ENCODE measurements at places on chromosomes 3 and 15. TPM values are rescaled to one million over a fixed set of nuclear protein-coding genes. Genes with fewer than 3 reads are reported as not detected.

DNA sequence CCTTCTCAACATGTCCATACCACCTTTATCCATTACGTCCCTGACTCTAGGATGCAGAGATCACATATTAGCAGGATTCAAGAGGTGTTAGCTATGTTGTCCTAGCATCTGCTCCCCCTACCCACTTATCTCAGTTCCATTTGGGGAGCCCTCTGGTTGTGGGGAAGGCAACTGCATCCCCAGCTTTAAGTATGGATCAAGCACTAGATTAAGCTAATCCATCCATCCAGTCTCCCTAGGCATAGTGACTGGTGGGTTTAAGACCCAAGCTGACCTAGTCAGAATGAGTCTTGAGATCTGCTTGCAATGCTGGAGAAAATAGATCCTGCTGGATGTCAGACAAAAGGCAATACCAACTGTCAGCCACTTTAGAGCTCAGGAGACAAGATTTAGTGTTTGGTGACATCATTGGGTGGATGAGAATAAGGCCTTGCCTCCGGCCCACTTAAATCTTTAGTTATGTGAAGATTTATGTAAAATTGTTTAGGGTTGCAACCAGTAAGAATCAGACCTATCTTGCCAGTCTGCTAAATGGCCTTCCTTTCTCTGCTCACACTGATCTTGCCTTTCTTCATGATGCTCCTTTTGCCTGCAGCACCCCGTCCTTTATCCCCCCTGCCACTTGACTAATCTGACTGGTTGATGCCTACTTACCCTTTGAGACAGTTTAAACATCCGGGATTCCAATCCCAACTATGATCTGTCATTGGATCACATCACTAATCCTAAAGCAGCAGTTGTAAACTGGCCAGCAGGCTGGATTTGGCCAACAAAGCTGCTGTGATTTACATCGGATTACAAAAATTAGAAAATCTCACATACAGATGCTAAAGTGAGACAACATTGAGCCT, 2.1 kb upstream of the ISY1 start:
- peaks cover 47% of the 10 kb centered on the region for H3K4me1 ChIP-seq
- no peak for DNase-seq
- H3K27me3 ChIP-seq, result no peaks in the 10 kb centered on the region
- H3K27ac ChIP-seq, result peak overlapping the region; percentile 94

DNA sequence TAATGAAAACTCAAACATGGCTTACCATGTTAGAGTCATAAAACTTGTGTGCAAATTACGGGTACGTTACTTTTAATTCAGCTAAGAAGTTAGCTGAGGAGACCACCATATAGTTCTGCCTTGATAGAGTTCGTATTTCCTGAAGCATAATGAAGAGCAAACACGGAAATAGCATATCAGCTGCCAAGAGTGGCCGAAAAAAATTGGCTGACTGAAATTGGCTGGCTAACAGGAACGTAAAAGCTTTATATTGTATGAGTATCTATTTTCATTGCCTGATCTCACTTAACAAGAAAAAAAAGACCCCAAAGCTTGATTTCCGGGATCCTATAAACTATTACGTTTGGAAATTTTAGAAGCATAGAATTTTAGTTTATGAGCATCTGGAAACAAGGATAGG, 1222.9 kb downstream of the ZPLD1 start:
- no peak overlapping the region for H3K4me3 ChIP-seq

SQOR gene
- total RNA-seq, result 142 TPM

GRCh38 chr15:50315814-50316630, 39.0 kb downstream of the GABPB1 start:
- no peak overlapping the region for H3K4me3 ChIP-seq
- no peak for DNase-seq
- peaks cover 29% of the 10 kb centered on the region for H3K4me1 ChIP-seq

DNA sequence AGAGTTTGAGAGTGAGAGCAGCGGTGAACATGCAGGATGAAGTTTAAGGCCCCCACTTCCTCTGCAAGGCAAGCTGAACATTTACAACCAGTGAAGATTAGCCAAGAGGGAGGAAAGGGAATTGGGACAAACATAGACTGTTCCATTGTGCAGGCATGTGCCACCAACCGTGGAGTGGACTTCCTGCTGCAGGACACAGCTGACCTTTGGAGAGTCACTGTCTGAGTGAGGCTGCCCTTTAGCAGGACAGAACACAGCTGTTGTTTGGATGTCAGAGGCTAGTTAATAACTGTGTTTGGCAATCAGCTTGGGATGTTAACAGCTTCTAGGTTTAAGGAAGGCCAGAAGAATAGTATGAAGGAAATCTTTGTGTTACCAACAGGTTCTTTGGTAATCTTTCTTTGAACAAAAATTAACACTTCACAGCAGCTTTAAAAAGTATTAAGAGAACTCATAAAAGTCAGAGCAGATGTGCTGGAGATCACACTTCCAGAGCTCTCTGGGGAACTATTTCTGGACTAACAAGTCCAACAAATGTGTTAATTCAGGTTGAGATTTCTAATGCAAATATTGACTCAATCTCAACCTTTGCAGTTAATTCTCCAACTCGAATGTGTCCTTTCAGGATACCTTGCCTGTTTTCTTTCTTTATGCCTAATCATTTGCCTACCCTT, 31.4 kb downstream of the CTDSPL start:
- no peak overlapping the region for H3K27ac ChIP-seq
- H3K4me3 ChIP-seq, result no peak overlapping the region
- H3K36me3 ChIP-seq, result no peaks in the 10 kb centered on the region
- no peaks in the 10 kb centered on the region for H3K4me1 ChIP-seq

GRCh38 chr3:176078906-176079305, 1118.4 kb downstream of the TBL1XR1 start:
- no peaks in the 10 kb centered on the region for H3K4me1 ChIP-seq
- no peak for DNase-seq
- H3K36me3 ChIP-seq, result no peaks in the 10 kb centered on the region
- no peak overlapping the region for H3K27ac ChIP-seq

DNA sequence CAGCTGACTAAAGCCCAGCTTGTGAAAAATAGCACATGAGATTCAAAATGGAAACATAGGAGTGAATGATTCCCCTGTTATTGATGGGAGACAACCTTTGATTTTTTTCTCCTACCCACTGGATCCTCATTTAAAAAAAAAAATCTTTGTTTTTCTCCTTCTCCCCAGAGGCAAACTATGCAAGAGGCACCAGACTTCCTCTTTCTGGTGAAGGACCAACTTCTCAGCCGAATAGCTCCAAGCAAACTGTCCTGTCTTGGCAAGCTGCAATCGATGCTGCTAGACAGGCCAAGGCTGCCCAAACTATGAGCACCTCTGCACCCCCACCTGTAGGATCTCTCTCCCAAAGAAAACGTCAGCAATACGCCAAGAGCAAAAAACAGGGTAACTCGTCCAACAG, 2.6 kb downstream of the CACNA1D start:
- no peak for DNase-seq
- H3K4me1 ChIP-seq, result peaks cover 10% of the 10 kb centered on the region
- H3K36me3 ChIP-seq, result no peaks in the 10 kb centered on the region
- peaks cover 59% of the 10 kb centered on the region for H3K27me3 ChIP-seq
- H3K27ac ChIP-seq, result no peak overlapping the region

ITIH3 gene
- total RNA-seq, result not detected

FSIP1 gene
- total RNA-seq, result 0.88 TPM

GRCh38 chr3:58630710-58631092, 35.9 kb downstream of the FAM3D start:
- H3K36me3 ChIP-seq, result no peaks in the 10 kb centered on the region
- no peak overlapping the region for H3K4me3 ChIP-seq
- H3K4me1 ChIP-seq, result no peaks in the 10 kb centered on the region
- no peak overlapping the region for H3K27ac ChIP-seq
- DNase-seq, result no peak

DZIP1L gene
- not detected for total RNA-seq

SCAMP5 gene
- total RNA-seq, result 0.81 TPM

- no peaks in the 10 kb centered on the region for H3K36me3 ChIP-seq
- no peak for DNase-seq
- peaks cover 13% of the 10 kb centered on the region for H3K4me1 ChIP-seq
- H3K27ac ChIP-seq, result no peak overlapping the region
Measured at GRCh38 chr3:172694573-172695246, 16.2 kb downstream of the NCEH1 start.

DNA sequence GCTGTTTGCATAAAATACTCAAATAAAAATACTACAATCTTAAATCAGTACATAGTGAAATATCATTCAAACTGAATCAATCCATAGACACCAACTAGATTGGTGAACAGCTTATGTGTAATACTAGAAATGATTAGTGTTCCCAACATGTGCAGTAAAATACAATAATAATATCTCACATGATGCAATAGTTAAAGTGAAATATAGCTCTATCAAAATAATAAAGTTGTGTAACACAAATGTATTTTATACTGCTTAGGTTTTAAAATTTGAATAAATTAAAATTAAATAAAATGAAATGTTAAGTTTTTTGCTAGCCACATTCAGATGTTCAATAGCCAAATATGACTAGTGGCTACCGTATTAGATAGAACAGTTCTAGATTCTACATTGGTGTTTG, 714.1 kb downstream of the ZNF385D start:
- H3K36me3 ChIP-seq, result no peaks in the 10 kb centered on the region
- H3K4me1 ChIP-seq, result no peaks in the 10 kb centered on the region
- no peak overlapping the region for H3K27ac ChIP-seq
- H3K27me3 ChIP-seq, result no peaks in the 10 kb centered on the region
- H3K4me3 ChIP-seq, result no peak overlapping the region

DNA sequence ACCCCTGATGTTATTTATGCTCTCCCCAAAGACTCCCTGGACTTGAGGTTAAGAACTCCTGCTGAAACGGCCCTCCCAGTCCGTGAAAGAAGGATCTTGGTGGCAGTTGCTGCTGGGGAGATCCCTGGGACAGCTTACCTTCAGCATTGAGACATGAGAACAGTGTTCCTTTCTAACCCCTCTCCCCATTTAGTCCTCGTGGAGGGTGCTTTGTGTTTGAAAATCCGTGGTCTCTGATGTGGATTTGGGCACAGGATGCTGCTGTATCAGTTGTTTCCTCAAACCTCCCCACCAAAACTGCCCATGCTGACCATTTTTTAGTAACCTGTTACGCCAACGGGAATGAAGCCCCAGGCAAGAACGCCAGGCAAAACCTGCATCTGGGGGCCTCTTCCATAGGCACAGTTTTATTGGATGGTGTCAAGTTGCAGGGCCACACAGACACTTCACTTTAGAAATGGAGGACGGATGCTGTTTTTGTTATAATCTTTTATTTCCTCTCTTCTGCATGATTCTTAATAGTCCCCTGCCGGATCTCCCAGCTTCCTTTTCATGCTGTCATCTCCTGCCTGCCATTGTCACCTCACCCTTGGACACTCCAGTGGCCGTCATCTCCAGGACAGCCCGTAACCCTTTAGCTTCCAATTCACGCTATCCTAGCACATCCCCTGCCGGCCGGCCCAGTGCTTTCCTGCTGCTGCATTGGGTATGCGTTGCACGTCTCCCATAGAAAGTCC, 31.7 kb upstream of the CEMIP start:
- no peaks in the 10 kb centered on the region for H3K4me1 ChIP-seq
- H3K4me3 ChIP-seq, result no peak overlapping the region
- H3K27me3 ChIP-seq, result no peaks in the 10 kb centered on the region
- no peaks in the 10 kb centered on the region for H3K36me3 ChIP-seq
- no peak overlapping the region for H3K27ac ChIP-seq

DNA sequence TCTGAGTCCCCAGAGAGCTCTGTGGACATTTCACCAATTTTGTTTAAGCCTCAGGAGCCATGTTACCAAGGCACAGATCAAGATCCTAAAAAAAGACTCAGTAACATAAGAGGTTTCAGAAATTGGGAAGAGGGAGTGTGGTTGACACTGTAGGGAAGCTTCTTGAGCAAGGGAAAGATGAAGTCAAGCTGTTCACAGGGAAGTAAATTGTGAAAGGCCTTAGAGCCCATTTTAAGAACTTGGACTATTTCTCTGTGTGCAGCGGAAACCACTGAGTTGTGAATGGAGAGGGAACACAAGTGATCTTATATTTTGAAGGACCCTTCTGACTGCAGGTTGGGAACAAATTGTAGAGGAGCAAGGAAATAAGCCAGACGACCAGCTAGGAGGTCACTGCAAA, 18.7 kb downstream of the BCL2A1 start:
- no peak overlapping the region for H3K4me3 ChIP-seq
- no peaks in the 10 kb centered on the region for H3K36me3 ChIP-seq
- H3K27ac ChIP-seq, result no peak overlapping the region

CILP gene
- not detected for total RNA-seq

SCG3 gene
- total RNA-seq, result not detected

GRCh38 chr3:184899953-184900595, 88.1 kb downstream of the VPS8 start:
- DNase-seq, result no peak
- H3K4me1 ChIP-seq, result no peaks in the 10 kb centered on the region
- H3K27ac ChIP-seq, result no peak overlapping the region
- H3K36me3 ChIP-seq, result peaks cover 32% of the 10 kb centered on the region
- no peak overlapping the region for H3K4me3 ChIP-seq

CACNA1D gene
- total RNA-seq, result 3.2 TPM

DNA sequence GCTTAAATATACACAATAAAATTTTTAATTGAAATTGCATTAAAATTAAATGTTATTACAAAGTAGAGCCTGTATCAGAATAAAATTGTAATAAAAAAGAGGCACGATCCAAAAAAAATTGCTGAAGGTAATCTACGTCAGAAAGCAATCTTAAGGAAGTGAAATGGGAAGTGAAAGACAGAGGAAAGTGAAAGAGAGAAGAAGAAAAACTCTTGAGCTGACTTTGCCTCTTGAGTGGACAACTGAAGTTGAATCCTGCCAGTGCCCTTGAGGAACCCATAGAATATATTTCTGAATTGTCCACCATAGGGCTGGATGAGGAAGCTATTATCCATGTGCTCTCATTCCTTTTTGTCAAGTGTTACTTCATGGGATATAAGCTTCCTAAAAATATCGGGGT, 285.1 kb upstream of the STAC start:
- H3K4me1 ChIP-seq, result no peaks in the 10 kb centered on the region
- no peaks in the 10 kb centered on the region for H3K27me3 ChIP-seq
- no peak for DNase-seq
- H3K27ac ChIP-seq, result no peak overlapping the region
- no peaks in the 10 kb centered on the region for H3K36me3 ChIP-seq

DNA sequence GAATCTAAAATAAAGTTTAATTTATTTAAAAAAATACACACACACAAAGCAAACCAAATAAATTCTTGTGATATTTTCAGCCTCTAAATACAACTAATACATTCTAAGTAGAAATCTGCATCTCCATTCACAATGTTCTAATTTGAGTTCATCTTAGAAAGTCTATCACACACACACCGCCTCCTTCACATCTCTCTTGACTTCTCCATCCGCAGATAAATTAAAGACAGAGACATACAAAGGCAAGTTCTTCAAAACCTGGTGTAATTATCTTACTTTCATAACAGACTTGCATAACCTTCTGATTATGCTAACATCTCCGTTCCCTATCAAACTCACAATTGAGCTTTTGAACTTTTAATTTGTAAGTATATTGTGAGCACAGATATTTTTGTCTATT, 657.3 kb downstream of the VGLL3 start:
- H3K4me3 ChIP-seq, result no peak overlapping the region
- no peak for DNase-seq
- no peak overlapping the region for H3K27ac ChIP-seq
- H3K27me3 ChIP-seq, result no peaks in the 10 kb centered on the region
- no peaks in the 10 kb centered on the region for H3K4me1 ChIP-seq
- H3K36me3 ChIP-seq, result no peaks in the 10 kb centered on the region

GRCh38 chr3:128380295-128380694, 86.4 kb downstream of the DNAJB8 start:
- no peaks in the 10 kb centered on the region for H3K27me3 ChIP-seq
- no peaks in the 10 kb centered on the region for H3K36me3 ChIP-seq
- H3K27ac ChIP-seq, result no peak overlapping the region
- DNase-seq, result no peak

DYNLT2B gene
- total RNA-seq, result 21.1 TPM

- H3K27me3 ChIP-seq, result no peaks in the 10 kb centered on the region
- H3K27ac ChIP-seq, result no peak overlapping the region
- no peak for DNase-seq
Measured at GRCh38 chr3:64647825-64648224, 40.0 kb downstream of the ADAMTS9 start.
